Inflammatory macrophage (primary cell): ENCODE measurements at places on chromosomes 6 and 20.
A peak's percentile ranks its signal among the peaks of the same experiment; 100 is the strongest.

DNA sequence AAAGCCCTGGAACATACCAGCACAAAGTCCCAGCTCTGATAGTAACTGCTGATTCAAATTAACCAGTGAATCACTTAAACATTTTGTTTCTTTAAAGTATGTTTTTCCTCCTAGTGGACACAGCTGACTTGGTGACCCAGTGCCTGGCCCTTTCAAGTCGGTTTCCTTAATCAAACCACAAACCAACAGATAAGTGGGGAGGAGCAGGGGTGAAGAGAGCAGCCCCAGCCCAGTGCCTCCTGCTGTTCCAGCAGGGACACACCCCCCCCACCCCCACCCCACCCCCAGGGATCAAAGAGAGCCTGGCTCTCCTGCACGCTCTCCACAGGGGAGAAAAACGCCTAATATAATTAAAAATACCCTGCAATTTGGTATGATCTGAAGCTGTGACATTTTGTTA is 55.4 kb upstream of the TBXT start:
- DNase-seq = no peak

DNA sequence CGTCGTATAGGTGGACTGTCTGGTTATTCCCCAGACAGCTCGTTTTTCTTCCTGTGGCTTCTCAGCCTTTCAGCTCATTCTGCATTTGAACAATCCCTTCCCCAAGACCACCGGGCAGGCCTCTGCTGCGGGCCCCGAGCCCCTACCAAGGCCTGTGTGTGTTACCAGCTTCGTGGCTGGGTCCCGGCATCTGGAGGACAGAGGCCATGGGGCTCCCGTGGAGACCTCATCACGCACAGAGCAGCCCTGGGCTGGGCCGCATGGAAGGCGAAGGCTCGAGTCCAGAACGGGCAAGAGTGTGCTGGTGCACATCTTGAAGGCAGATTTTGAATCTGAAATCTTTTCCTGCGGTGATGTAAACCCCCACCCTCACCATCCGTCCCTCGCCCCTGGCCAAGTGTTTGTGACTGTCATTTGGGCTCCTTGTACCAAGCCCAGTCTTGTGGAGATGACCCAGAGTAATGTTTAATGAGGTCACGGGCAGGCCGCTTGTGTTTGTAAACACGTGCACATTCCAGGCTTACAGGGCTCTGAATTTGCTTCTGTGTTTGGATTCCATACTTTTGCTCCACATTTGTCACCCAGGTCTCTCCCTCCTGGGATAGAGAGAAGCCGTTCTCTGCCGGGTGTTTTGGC is 119.6 kb downstream of the CDH4 start:
- no peak for DNase-seq

DNA sequence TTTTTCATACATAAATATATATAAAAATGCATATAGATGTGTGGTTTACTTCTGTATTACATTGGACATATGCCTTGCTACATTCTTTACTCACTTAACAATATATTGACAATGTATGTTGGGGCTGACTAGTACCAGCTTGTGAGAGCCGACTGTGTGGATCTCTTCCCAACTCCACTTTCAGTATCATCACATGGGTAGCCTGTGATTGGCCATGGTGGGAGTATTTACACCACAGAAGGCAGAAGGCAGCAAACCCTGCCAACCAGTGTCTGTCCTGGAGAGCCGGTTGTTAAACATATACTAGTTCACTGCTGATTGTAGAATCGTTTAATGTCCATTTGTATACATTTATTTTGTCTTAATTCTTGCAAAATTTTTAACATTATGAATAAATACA is 638.7 kb downstream of the DHX35 start:
- no peak for DNase-seq

DNA sequence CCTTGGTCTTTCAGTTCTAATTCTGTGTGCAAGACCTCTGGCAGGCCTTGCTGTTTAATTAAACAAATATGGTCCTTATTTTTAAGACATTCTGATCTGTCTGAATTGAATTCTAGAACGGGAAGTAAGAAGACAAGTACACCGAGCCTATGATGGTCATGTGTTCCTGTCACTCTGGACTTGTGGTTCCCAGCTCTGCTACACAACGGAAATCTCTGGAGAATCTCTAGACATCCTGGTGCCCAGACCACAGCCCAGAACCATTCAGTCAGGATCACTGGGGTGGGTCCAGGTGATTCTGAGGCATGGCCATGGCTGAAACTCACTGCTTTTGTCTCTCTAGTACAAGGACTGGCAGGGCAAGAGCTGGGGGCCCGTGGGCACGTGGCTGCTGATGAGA is 15.9 kb upstream of the KCNK16 start:
- peak; percentile 43 for DNase-seq

GRCh38 chr6:1770968-1771723 is 161.4 kb downstream of the FOXC1 start:
- no peak for DNase-seq
